ENCODE measurements at places on chromosomes 11 and 22.
A peak's percentile ranks its signal among the peaks of the same experiment; 100 is the strongest.

DNA sequence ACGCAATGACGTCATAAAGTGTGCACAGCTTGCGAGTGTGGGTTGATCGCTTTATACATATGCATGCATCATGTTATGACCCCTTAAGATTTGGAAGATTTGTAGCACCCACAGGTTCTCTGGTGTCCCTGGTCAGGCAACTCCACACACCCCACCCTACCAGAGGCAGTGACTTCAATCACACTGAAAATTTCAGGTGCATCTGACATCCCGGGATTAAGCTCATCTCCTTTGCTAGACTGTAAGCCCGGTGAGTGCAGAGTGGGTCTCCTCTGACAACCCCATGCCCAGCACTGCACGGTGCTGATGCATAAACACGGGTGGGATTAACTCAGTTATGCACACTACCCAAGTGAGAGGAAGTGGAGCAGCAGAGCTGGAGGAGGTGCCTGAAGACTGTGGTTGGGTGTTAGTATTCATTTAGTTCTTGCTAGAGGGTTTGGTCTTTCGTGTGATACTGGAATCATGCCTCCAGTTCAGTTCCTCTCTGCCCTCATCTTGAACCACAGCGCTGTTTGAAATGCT lies 6.5 kb downstream of the ARSA start:
- DNase-seq: no peak

DNA sequence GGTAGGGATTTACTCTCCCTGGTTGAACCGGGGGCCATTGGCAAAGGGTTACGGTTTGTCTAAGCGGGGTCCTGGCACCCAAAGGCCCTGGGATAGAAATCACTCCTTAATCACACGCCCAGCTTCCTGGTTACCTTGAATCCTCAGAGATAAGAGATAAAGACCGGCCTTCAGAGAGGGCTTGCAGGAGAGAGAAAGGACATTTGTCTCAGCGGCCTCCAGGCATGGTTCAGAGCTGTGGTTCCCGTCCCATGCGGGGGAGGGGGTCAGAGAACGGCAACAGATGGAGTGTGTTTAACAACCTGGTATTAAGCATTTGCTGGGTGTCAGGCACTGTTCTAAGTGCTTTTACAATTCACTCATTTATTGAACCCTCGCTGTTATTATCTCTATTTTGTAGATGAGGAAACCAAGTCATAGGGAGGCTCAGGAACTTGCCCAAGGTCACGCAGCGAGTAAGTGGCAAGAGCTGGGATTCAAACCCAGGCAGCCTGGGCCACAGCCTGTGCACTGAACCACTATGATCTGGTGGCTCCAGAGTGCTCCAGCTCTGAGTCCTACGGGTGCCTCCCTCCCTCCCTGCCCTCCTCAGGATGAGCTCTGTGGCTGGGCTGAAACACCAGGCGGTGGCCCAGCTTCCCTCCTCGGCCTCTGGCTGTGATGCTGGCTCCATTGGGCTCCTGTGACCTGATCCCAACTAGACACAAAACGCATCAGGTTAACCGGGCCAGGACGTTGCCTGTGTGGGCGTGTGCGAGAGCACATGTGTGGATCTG lies 18.6 kb downstream of the LRRC10B start:
- no peak for DNase-seq

DNA sequence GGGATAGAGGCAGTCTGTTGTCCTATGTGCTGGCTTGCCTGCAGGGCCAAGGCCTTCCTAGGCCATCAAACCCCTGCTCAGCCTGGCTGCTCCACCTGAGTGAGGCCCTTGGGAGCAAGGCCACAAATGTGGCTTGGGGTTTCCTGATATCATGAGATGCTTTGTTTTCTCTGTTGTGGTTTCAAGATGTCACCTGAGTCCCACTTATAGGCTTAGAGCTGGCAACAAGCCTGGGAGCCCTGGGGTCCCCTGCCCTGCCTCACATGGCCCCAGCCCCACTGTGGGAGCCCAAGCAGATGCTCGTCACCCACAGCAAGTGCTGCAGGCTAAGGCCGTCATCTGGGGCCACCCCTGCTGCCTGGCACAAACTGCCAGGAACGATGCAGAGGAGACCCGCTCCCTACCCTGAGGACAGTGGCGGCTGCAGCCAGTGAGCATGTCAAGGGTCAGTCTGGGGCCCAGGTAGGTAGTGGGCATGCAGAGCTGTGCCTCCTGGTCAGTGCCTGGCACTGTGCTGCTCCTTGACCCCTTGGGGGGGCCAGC lies 75.4 kb upstream of the KCNQ1OT1 start:
- no peak for DNase-seq

DNA sequence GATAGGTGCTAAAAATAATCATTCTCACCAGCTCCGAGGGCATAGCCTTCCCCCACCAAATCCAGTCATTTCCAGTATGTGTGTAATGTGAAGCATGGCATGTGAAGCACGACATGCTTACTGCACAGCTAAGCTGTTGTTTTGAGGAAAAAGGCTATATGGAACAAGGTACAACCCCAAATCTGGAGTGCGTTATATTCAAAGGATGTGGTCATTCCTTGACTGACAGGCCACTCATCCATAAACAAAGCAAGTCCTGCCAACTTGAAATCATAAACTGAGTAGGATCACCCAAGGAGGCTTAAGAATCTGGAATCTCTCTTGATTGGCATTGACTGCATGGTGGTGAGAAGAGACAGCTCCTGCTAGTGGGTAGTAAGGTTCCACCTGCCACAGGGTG lies 3.7 kb downstream of the MAP6 start:
- no peak for DNase-seq

- peak; percentile 63 for DNase-seq
Observed at GRCh38 chr11:69491071-69492031, 9.9 kb downstream of the LINC01488 start.

DNA sequence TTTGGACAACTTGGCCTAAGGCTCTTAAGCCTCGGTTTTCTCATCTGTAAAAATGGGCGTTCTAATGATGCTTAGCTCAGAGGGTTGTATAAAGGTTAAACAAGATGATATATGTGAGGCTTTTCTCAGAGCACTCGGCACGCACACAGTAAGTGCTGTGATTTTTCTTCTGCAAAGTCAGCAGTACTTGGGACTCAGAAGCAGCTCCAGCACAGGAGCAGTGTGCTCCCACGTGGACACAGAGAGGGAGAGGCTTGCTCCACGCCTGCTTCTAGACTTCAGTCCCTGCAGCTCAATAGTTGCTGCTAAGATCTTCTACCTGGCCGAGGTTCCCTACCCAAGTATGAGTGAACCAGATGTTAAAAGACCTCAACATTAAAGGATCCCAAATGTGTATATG lies 39.9 kb upstream of the PHF21A start:
- DNase-seq: no peak

GRCh38 chr11:99884750-99885149 lies 802.3 kb upstream of the ARHGAP42 start:
- DNase-seq: no peak

DNA sequence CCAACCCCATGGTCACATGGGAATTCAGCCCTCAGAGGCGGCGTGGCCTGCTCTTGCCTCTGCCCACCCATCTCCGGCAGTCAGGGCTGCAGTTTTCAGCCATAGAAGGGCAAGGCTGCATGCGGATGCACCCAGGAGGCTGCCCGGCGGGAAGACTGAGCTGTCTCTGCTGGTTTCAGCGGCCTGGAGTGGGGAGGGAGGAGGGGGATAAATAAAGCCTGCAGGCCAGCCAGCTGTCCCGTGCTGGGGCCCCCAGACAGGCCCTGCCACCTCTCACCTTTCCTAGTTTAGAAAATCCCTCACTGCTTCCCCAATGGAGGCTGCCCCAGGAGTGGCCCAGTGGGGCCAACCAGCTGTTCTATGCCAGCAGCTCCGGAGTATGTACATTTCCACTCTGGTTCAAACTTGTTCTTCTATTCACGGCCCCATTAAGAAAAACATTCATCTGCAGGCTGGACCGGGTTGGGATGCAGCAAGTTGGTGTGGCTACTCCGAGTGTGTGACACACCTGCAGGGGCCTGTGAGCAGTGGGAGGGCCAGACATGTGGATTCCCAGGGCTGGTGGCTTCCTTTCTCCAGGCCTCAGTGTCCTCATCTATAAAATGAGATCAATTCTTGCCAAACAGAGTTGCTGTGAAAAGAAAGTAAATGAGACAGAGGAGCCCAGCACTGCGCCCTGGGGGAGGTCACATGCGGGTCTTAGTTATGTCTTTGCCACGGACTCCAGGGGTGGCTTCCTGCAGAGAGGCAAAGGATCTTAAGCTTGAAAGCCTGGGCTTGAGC lies 5.0 kb downstream of the MICALL1 start:
- DNase-seq: no peak

GRCh38 chr11:6194065-6194581 lies 4.9 kb upstream of the OR52W1 start:
- no peak for DNase-seq

- no peak for DNase-seq
Observed at GRCh38 chr11:64861227-64861975, 16.9 kb upstream of the CDC42BPG start.

DNA sequence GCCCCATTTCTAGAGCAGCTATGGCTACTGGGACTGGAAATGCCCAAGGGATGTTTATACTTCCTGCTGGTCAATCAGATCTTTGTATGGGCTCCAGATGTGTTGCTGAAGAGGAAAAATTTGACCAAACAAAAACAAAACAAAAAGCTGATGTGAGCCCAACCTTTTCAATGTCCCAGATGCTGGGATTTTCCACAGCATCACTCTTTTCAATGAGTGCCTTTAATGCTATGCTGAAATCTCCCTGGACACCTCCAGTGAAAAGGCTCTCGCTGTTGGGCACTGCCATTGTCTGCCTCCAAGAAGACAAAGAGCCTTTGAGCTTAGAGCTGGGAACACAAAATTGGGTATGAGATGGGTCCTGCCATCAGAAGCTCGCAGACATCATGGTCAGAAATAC lies 671.9 kb downstream of the NTM start:
- DNase-seq: no peak

DNA sequence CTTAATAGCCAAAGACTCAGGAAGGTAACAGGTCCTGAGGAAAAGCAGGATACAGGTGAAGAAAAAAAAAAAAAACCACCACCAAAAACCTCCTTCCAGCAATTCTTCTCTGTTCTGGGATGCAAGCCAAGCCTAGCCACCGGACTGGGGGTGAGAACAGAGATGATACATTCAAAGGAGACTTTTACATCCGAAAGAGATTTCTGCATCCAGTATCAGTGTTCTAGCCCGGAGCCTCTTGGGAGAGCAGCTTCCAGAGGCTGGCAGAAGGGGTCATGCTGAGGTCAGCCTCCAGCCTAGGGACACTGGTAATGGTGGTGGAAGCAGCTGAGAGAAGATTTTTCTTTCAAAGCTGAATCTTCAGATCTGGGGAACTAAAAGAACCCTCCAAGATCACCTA lies 76.2 kb downstream of the KCNC1 start:
- no peak for DNase-seq

- no peak for DNase-seq
Observed at GRCh38 chr11:47132490-47132889, 44.2 kb downstream of the ARFGAP2 start.
